Amniotic stem cell (primary cell): ENCODE measurements at places on chromosomes 5 and 9.

DNA sequence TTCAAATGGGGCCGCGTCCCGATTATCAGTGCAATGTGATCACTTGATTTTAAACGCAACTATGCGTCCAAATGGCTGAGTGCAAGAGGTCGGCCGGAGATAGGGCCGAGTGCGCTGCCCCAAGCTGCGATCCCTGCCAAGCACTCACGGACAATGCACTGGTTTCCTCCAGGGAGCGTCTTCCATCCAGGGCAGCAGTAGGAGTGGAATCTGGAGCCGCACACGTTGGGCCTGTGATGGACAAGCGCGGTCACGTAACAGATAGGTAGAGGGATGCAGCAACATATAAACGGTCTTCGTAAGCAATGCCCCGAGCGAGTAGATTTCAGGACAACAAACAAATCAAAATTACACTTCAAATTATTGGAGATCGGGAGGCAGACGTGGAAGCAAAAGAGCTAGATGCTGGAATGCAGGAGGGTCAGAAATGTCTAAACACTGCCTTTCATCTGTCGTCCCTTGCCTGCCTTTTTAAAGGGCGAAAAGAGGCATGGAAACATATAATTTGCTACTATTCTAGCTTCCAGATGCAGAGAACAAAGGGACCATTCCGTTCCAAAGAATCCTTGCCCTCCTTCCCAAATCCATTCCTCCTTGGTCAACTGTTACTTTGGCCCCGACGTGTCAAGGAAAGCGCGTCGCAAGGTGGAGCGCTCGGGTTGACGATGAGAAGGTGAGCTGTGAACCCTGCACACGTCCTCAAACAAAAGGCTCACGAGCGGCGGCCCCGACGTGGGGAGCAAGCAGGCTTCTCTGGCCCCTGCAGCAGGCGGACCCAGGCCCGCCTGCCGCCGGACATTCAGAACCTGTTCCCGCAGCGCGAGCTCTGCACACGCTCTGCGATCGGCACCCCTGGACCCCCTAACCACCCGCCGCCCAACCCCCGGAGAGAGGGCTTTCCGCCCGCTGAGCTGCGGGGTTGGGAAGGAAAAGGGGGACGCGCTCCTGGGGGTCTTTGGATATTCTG lies 1.5 kb downstream of the FBN2 start:
- no peak for DNase-seq

- DNase-seq, result no peak
These were observed 64.3 kb downstream of the IRX1 start for GRCh38 chr5:3659907-3660306.

DNA sequence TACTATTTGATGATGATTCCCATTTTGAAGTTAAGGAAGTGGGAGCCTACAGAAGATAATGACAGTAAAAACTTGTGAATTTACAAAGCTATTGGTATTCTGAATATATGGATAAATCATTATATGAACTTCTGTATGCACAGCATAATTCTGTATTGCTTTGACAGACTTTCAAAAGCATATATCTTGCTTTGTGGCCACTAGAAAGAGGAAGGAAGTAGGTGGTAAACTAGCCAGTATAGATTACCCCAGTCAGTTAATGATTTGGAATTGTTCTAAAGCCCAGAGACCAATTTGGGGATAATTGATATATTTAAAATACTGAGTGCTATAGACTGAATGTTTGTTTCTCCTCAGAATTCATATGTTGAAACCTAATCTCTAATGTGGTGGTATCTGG lies 53.0 kb downstream of the NR2F1 start:
- no peak for DNase-seq

- DNase-seq, result no peak
These were observed 116.7 kb upstream of the LMX1B start for GRCh38 chr9:126496781-126497659.

GRCh38 chr9:76158713-76159112 lies 235.5 kb downstream of the RFK start:
- no peak for DNase-seq
